ENCODE measurements at places on chromosomes 12 and 14. TPM values are rescaled to one million over a fixed set of nuclear protein-coding genes. Genes with fewer than 3 reads are reported as not detected.

Gene LUM
- 16.7 TPM for total RNA-seq

Gene ATN1
- 34.2 TPM for total RNA-seq

Gene TTC5
- total RNA-seq: 21.1 TPM

Gene GLIPR1L1
- total RNA-seq: not detected

Gene TRPV4
- total RNA-seq: 0.25 TPM

Gene CMA1
- total RNA-seq: not detected

Gene OR6C2
- not detected for total RNA-seq

Gene SLCO1B1
- total RNA-seq: not detected

Gene OR4E2
- total RNA-seq: not detected

Gene RNASE3
- total RNA-seq: not detected

Gene KRT83
- total RNA-seq: not detected

All from temporal lobe (tissue), 4 donors.